Activated CD4-positive, alpha-beta T cell treated with anti-CD3 and anti-CD28 coated beads, Interleukin-2, amount 10 ng/mL, durations not matched to agents 24 days and 14 days (primary cell): ENCODE measurements at places on chromosomes 3 and 15. TPM values are rescaled to one million over a fixed set of nuclear protein-coding genes. Genes with fewer than 3 reads are reported as not detected.

GRCh38 chr3:127820826-127821313, 1.4 kb downstream of the MGLL start:
- peaks cover 12% of the 10 kb centered on the region for H3K4me1 ChIP-seq
- no peak for DNase-seq
- H3K27ac ChIP-seq: no peak overlapping the region
- no peaks in the 10 kb centered on the region for H3K36me3 ChIP-seq
- no peak overlapping the region for H3K4me3 ChIP-seq
- H3K27me3 ChIP-seq: peaks cover 49% of the 10 kb centered on the region

GRCh38 chr3:46953234-46954010, 23.1 kb downstream of the CCDC12 start:
- H3K27me3 ChIP-seq: no peaks in the 10 kb centered on the region
- peak overlapping the region; percentile 66 for H3K4me3 ChIP-seq
- H3K27ac ChIP-seq: peak overlapping the region; percentile 79
- DNase-seq: peak; percentile 67

DNA sequence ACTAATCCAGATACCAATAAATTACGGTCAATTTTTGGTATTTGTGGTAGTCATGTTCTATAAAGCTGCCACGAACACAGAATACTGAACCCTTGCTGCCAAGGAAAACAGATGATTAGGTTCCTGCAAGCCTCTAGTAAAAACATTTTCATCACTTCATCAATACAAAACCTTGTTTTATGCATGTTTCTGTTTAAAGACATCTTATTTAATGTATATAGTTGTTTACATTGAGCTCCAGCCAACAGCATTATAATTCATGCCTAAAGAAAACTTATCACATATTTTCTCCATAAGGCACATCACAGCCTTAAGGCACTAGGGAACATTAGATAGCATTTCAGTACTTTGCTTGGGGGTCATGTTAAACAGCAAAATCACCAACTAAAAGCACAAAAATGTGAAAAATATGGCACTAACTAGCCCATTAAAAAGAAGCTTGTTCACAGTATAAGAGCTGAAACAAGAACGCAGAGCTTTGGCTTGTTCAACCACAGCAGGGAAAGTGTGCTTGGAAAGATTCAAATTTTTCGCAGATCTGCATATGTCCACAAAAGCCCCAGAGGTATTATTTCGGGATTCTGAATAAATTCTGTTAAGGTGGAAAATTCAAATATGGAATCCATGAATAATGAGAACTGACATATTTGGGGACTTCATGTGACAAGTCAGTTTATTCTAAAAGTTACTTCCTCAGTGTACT, 27.7 kb downstream of the POLQ start:
- no peak overlapping the region for H3K4me3 ChIP-seq
- H3K36me3 ChIP-seq: peaks cover 72% of the 10 kb centered on the region
- no peaks in the 10 kb centered on the region for H3K27me3 ChIP-seq
- no peak for DNase-seq
- no peak overlapping the region for H3K27ac ChIP-seq
- no peaks in the 10 kb centered on the region for H3K4me1 ChIP-seq

GRCh38 chr3:58626841-58627569, 39.6 kb downstream of the FAM3D start:
- H3K4me3 ChIP-seq: no peak overlapping the region
- H3K4me1 ChIP-seq: no peaks in the 10 kb centered on the region
- H3K36me3 ChIP-seq: no peaks in the 10 kb centered on the region
- H3K27me3 ChIP-seq: peaks cover 5% of the 10 kb centered on the region
- no peak for DNase-seq

DNA sequence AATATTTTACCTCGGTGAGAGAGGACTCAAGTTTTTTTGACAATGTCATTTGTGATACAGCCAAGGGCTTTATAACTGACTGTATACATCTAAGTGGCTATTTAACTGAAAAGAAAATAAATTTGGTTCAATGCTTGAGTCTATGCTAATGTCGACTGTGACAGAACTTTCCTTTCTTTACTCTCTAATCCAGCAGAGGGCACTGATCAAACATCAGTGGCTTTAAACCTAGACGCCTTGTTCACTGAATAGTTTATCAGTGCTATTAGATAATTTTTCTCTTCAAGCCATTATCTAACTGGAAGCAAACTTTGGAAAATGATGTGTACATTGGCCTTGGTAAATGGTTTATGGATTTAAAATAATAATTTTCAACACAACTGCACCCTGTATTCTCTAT, 285.1 kb downstream of the CHL1 start:
- no peaks in the 10 kb centered on the region for H3K27me3 ChIP-seq
- no peak overlapping the region for H3K27ac ChIP-seq
- H3K4me1 ChIP-seq: no peaks in the 10 kb centered on the region
- no peak overlapping the region for H3K4me3 ChIP-seq
- no peaks in the 10 kb centered on the region for H3K36me3 ChIP-seq

Gene SPINK8
- total RNA-seq: not detected in 2 replicates

Gene NCKIPSD
- total RNA-seq: 53.1 and 54.1 TPM in 2 replicates

Gene CSNK1G1
- total RNA-seq: 28.5 and 28.6 TPM in 2 replicates
